ENCODE measurements at places on chromosomes 6 and 20.

DNA sequence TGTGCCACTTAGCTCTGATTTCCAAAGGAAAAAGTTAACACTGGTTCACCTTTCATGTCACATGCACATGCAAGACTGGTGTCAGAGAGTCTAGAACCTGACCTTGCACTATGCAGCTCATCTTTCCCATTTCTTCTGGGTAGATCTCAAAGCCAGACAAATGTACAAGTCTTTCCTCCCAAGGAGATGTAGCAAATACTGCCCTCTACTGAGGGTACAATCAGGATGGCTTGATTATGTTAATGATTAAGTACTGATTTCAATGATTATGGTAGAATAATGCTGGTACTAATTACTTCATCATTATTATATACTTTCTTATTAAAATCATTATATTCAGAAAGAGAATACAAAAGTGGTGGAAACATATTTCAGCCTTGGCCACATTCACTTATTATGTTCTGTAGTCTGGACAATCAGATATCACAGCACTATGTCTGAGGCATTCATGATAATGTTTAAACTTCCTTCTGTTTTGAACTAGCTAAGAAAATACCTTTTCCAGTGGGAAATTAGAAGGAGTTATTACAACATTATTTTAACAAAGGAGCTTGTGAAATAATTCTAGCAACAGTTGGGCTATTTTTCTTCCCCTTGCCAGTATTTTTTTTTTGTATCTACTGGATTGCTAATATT lies 68.5 kb upstream of the FOXO3 start:
- DNase-seq, result peak; percentile 39

- DNase-seq, result peak; percentile 52
These were observed 268.9 kb downstream of the CDH4 start for GRCh38 chr20:61520893-61521460.

DNA sequence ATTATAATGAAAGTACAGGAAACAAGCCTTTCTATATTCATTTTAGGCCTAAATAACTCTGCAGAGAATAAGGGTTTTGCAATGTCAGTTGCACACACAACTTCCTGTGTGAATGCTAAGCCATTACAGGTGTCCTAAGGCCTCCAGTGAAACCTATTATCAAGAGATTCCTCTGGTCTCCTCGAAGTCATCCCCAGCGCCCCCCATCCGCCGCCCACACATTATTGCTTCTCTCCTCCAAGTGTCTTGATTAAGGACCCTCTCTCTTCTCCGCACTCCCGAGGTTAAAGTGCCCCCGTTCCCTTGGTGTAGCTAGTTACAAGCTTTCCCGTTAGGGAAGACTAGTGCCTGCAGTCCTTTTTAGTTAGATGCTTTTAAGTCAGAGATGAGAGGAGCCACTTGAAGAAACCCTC lies 1.3 kb downstream of the HIVEP2 start:
- peak; percentile 36 for DNase-seq

GRCh38 chr20:4445784-4446183 lies 275.9 kb upstream of the PRND start:
- DNase-seq, result no peak

DNA sequence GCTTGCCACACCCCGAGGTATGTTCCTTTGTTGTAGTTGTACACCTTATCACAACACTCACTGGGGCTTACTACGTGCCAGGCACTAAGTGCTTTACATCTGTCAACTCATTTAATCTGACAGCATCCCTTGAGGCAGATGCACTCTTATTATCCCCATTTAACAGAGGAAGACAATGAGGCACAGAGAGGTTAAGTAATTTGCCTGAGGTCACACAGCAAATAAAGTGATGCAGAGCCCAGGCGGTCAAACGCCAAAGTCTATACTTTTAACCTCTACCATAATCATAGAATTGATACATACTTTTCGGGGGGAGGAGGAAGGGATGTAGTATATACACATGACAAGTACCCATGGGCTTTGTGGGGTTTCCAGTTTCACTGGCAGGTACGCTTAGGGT lies 37.7 kb downstream of the MDFI start:
- DNase-seq, result no peak

DNA sequence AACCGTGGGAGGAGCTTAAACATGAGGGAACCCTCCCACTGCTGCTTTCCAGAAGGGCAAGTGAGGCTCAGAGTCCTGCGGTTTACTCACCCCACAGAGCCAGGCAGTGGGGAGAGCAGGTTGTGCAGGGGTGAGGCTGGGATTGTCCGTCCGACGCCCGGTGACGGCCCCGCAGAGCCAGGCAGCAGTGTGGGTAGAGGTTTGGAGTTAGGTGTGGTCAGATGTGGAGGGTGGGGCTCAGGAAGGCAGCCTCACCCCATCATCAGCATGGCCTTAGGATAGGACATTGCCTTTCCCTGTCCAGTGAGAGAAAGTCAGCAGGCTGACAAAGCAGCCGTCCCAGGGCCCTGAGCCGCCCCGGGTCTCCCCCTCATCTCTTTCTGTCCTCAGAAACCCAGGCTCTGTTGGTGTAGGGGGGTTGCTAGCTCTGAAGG lies 234.6 kb downstream of the DLL1 start:
- DNase-seq, result no peak

DNA sequence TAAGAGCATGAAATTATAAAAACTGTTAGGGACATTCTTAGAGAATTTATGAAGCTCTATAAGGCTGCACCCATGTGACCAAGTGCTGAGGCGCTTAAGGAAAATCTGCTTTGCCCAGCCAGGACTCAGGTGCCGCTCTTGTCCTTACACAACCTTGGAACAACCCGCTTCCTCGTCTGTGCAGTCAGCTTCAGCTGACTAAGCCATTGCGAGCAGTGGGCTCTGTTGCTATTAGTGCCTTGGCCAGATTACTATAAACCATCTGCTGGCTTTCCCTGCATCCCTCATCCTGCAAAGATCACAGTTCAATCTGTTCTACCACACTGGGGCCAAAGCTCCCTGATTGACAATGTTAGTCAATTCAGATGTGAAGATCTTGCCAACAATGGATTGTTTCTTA lies 89.1 kb upstream of the E2F3 start:
- DNase-seq, result peak; percentile 28

DNA sequence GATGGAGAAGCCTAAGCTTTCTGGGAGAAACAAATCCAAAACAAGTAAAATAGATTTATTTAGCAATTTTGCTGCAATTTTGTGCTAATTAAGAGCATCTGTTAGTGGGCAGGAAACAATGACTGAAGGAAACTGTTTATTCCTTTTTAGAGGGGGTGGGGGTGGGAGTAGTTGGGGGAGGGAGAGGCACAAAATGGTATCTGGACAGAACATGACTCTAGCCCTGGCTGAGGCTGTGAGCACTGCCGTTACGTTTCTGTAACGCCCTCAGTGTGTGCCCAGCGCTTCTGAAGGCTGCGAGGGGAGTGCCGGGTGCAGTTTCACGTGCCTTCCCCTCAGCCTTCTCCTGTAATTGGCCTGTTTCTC lies 28.8 kb downstream of the METTL24 start:
- DNase-seq, result no peak

GRCh38 chr6:37141281-37142049 lies 28.5 kb upstream of the PIM1 start:
- DNase-seq, result peak; percentile 60

DNA sequence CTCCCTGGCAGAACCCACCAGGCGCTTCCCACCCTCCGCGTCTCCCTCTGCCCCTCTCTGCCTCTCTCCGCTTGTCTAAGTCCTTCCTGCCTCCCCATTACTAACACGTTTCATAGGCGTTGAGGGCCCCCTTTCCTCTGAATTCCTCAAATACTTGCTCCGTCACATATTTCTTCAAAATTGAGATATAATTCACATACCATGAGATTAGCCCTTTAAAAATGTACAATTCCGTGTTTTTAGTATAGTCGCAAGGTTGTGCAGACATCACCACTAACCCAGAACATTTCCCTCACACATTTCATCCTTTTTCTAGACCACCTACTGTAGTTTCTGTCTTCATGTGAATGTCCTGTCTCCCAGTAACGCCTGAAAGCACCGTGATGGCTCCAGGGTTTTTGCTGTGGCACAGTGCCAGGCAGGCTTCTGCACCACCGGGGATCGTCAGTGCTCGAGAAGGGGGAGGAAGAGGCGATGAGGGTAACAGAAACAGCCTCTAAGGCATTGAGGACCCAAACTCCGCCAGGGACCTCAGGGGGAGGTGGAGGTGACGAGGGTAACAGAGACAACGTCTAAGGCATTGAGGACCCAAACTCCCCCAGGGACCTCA lies 141.9 kb upstream of the SNX9 start:
- DNase-seq, result no peak

- DNase-seq, result peak; percentile 28
These were observed 72.0 kb downstream of the DST start for GRCh38 chr6:56570413-56571359.

DNA sequence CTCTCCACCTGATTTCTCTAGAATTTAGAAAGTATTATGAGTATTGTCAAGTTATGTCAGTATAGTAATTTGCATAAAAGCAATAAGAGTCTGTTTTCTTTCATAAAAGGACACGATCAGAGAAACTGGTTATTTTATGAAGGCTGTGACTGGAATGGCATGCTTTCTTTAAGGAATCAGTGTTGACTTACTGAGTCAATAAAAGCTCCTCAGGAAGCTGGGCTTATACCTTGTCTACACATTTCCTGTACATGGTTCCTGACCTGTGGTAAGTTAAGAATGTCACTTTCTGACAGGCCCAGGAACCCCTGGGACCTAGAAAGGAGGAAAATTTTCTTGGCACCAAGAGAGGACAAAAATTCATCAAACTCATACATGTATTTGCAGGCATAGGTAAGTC lies 1224.0 kb upstream of the ADGRB3 start:
- DNase-seq, result no peak

- no peak for DNase-seq
These were observed 228.7 kb upstream of the RREB1 start for GRCh38 chr6:6878887-6879585.

DNA sequence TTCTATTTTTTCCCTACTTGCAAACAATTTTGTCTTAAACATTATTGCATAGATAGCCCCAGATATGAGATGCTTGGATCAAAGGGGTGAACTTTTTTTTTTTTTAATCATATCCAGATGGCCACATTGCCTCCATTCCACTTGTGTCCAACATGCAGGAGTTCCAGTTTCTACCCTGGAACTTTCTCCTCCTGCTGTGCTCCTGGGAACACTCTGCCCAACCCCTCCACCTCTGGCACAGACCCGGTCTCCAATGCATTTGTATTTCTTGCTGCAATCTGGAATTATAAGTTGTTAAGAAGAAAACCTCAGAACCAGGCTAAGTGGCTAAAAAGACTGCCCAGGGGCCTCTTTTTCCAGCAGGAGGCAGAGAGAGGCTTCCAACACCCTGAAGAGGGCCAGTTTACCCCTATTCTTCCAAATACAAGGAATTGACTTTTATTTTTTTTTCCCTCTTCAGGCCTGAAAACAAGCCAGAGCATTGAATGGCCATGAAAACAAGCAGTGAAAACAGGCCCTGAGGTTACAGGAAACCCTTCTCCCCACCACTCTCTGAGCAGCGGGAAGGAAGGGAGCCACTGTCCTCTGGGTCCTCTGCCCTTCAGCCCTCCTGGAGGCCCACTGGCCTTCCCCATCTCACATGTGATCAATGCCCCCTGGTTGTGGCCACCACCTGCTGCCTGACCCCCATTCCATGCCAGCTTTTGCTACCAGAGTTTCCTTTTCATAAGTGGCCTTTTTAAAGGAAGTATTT lies 44.3 kb downstream of the PDYN start:
- DNase-seq, result no peak

GRCh38 chr20:30593572-30593971 lies 663.9 kb upstream of the DEFB115 start:
- no peak for DNase-seq

- DNase-seq, result no peak
These were observed 16.8 kb downstream of the FOXC1 start for GRCh38 chr6:1626481-1626880.

GRCh38 chr20:61953037-61954021 lies 112.4 kb downstream of the TAF4 start:
- DNase-seq, result no peak

GRCh38 chr6:704046-704445 lies 11.1 kb upstream of the EXOC2 start:
- peak; percentile 55 for DNase-seq

GRCh38 chr6:166777096-166777630 lies 150.1 kb upstream of the RPS6KA2 start:
- no peak for DNase-seq

DNA sequence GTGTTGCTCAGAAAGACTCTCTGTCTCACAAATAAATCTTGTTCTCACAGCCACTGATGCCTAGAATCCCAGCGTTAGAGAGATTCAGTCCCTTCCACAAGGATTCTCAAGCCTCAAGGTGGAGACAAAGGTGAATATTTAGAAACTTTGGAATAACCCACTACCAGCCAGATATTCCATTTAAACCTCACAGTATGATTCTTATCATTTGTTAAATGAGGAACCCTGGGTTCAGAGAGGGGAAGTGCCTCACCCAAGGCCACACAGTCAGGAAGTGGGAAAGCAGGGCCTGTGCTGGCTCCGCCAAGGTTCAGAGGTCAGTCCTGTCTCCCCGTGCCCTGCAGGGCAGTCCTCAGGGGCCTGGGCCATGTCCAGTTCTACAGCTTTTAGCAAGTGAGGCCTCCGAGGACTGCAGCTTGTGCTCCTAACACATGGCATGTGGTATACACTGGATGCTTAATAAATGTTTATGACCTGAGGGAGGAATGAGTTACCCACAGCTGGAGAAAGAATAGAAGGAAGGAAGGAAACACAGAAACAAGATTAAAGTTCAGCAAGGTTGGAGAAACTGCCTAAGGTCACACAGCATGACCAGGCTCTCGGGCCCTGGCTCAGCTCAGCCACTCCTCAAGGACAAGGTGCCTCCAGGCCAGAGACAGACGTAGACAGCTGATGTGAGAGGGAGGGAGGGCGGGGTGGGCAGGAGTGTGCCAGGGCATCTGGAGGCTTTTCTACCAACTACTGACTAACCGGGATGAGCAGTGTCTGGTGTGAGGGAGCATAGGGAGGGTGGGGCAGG lies 3.9 kb upstream of the TGM2 start:
- no peak for DNase-seq

GRCh38 chr20:830011-830521 lies 3.4 kb upstream of the FAM110A start:
- DNase-seq, result peak; percentile 17

GRCh38 chr6:134511984-134512683 lies 194.2 kb upstream of the SGK1 start:
- DNase-seq, result no peak

GRCh38 chr20:36845288-36845971 lies 30.5 kb upstream of the TLDC2 start:
- no peak for DNase-seq

- DNase-seq, result no peak
These were observed 480.5 kb upstream of the SULF2 start for GRCh38 chr20:48265791-48266190.

DNA sequence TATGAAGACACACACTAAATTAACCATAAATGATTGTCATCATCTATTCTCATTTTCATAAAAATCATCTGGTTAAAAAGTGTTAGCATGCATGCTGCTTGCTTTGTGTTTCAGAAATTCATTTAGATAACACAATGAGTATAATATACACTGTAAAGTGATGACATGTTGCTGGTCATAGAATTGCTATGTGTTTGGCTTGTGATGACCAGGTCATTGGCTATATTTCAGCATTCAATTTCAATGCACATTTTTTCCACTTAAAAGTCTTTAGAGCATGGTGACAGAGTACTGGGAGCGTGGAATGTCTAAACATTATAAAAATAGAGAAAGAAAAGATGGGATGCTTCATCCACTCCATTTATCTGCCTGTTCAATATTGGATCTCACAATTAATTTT lies 1291.1 kb upstream of the MAP3K7 start:
- no peak for DNase-seq
